Activated CD4-positive, alpha-beta T cell treated with anti-CD3 and anti-CD28 coated beads, Interleukin-2, amount 50 U/mL, for 24 hours (primary cell): ENCODE measurements at places on chromosomes 5 and 9.

- DNase-seq = no peak
Observed at GRCh38 chr9:73183917-73184861, 32.5 kb downstream of the ANXA1 start.

- no peak for DNase-seq
Observed at GRCh38 chr5:123120197-123120596, 31.2 kb downstream of the PRDM6 start.

- no peak for DNase-seq
Observed at GRCh38 chr9:131732636-131733289, 7.1 kb downstream of the RAPGEF1 start.

- DNase-seq = no peak
Observed at GRCh38 chr5:69489246-69489645, 3.3 kb upstream of the OCLN start.

GRCh38 chr5:125152044-125152443 is 405.6 kb upstream of the ZNF608 start:
- no peak for DNase-seq

DNA sequence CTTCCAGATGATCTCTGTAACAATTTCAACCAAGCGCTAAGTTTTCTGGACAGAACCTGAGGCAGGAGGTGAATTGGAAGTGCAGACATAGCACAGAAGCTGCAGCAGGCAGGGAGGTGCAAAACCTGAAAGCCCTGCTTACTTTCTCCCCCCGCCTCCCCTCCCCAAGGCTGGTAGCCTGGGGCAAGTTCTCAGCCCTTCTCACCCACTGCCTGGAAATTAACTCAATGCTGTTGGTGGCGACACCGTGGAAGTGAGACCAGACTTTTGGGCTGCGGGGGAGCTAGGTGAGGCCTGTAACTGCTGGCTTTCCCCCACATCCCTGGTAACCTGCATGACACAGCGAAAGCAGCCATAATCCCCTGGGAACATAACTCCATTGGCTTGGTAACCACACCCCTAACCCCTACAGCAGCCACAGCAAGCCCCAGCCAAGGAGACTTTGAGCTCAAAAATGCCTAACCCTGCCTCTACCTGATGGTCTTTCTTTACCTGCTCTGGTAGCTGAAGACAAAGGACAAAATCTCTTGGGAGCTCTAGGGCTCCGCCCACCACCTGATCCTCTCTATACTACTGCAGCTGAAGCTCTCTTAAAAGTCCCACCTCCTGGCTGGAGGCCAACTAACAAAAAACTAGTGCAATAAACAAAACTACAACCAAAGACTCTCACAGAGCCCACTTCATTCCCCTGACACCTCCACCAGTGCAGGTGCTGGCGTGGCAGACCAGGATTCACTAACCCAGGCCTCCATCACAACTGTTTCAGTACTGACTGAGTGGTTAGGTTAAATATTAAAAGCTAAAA is 11.9 kb upstream of the OR13C8 start:
- DNase-seq = no peak

DNA sequence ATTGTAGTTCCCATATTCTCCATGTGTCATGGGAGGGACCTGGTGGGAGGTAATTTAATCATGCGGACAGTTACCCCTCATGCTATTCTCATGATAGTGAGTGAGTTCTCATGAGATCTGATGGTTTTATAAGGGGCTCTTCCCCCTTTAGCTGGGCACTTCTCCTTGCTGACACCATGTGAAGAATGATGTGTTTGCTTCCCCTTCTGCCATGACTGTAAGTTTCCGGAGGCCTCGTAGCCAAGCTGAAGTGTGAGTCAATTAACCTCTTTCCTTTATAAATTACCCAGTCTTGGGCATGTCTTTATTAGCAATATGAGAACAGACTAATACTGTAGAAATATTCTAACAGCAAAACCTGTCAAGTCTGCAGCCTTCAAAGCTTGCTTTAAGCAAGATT is 293.2 kb downstream of the CTNND2 start:
- DNase-seq = no peak

DNA sequence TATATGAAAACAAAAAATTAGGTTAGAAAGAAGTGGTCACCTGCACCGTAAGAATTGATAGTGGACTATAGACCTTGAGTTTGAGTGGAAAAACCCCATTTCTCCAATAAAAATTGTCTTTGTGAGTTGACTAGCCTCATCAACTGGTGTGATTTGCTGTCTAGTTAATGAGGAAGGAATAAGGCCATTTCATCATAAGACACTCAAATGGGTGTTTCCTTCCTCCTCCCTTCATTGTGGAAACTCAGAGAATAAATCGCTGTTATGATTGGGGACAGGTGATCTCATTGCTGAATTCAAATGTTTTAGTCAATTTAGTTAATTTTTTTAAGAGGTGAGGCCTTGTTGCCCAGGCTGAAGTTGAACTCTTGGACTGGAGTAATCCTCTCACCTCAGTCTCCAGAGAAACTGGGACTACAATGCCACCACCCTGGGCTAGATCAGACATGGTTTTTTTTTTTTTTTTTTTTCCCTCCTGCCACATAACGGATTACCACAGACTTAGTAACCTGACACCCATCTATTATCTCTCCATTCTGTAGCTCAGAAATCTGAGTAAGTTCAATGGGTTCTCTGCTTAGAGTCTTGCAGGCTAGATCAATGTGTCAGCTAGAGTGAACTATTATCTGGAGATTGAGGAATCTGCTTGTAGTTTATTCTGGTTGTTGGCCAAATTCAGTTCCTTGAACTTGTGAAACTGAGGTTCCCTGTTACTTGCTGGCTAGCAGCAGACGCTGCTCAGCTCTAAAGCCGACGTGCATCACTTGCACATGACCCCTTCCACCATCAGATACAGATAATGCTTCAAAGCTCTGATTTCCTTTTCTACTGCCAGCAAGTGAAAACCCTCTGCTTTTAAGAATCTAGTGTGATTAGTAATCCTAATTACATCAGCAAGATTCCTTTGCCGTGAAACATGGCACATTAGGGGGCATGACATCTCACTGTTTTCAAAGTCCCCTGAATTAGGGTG is 663.8 kb upstream of the CDH9 start:
- DNase-seq = no peak

GRCh38 chr9:38065369-38066075 is 3.5 kb downstream of the SHB start:
- DNase-seq = no peak

- no peak for DNase-seq
Observed at GRCh38 chr9:107870927-107871680, 381.5 kb upstream of the KLF4 start.

DNA sequence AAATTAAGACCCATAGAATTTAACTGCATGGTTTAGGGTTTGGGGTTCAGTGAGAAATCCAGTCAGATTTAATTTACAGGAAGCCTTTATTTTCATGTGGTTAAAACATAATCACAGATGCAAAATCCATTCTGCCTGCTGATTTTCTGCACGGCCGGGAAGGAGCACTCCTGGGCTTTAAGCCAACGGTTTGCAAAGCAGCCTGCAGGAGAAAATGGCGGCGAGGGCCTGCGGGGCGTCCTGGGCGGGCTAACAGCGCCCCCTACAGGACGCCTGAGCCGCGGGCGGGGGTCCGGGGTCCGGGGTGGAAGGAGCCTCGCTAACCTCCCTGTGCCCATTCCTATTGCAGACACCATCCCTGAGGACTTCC is 47.6 kb downstream of the THBS4 start:
- no peak for DNase-seq

- DNase-seq = no peak
Observed at GRCh38 chr5:93062548-93062947, 518.5 kb downstream of the NR2F1-AS1 start.

GRCh38 chr9:114035845-114036801 is 42.0 kb downstream of the AMBP start:
- no peak for DNase-seq

DNA sequence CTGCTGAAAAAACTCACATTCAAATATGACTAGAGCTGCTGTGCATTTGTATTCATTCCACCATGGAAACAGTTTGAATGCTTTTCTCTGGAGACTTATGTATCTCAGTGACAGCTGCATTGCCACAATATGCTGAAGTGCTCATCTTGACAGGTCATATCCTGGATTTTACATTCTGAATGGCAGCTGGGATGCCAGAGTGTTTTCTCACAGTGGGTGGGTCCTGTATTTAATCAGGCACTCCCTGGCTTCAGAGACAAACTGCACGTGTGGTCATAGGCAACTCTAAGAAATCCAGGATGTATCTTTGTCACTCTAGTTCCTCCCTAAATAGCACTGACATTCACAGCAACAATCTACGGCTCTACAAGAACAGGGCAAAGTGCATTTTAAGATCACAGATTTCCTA is 75.6 kb downstream of the ST8SIA4 start:
- DNase-seq = no peak

DNA sequence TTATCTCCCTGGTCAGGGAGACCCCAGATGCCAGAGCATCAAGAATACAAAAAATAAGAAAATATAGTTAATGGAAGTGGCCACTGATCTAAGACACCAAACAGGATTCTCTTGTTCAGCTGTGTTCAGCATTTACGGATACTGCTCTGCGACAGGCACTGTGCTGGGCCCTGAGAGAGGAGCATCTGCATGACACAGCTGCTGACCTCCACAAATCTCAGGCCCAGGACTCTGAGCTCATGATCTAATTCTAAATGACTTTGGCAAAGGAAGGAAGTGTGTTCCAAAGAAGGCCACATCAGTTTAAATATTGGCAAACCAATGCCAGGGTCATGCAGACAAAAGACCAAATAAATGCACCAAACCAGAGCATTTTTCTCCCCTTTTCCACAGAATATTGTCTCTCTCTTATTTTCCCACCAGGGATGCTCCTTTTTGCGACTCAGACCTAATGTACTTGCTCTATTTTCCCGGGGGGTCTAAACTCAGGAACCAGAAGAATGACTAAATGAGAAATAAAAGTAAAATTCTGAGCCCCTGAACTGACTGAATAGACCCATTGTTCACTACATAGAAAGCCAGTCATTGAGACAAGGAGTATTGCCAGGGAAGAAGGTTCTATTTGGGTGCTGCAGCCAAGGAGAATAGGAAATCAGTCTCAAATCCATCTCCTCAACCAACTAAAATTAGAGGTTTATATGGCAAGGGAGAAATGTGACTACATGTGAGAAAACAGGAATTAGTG is 1.4 kb upstream of the AGGF1 start:
- no peak for DNase-seq

GRCh38 chr9:135930446-135931345 is 23.4 kb upstream of the CAMSAP1 start:
- no peak for DNase-seq

GRCh38 chr5:14327624-14328023 is 184.5 kb downstream of the TRIO start:
- DNase-seq = no peak

DNA sequence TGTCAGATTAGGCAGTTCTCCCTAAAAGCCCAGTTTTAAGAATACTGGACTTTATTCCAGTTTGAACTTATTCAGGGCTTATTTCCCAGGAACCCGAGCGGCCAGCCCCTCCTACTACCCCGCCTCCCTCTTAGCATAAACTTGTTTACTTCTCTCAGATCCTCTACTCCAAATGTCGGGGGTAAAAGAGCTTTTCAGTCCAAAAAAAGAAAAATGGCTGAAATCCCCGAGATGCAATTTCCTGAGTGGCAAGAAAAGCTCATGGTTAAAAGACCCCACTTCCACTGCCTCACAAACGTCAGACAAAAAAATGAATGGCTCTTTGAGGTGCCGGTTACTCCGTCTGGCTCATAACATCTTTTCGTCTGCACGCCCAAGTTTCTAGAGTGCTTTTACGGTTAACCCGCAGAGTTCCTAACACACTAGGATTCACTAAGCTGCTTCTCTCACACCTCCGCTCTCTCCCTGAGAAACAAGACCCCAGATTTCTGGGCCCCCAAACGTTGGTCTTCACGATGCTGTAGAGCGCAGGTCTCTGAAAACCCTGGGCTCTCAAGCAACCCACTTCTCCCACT is 402 bp downstream of the BRD8 start:
- peak; percentile 3 for DNase-seq

- DNase-seq = peak; percentile 88
Observed at GRCh38 chr5:134845852-134846640, at the start of gene C5orf24. Gene C5orf24 (plus strand): TSS chr5:134845968. CDS start chr5:134854901, 8,933 bp downstream.

DNA sequence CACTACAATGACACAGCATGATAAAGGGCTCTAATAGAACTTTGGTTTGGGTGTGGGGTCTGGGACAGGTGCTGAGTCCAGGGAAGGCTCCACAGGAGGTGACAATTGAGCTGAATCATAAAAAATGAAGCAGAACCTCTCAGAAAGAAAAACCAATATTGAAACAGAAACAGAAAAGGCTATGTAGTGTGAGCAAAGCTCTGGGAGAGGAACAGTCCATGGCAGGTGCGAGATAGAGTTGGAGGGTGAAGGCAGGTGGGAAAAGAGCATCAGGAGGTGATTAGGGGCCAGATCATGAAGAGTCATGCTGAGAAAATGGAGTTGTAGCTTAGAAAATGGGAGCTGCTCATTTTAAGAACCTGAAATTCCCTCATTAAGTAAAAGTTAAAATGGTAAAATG is 164.9 kb downstream of the KCTD16 start:
- no peak for DNase-seq

GRCh38 chr9:96022445-96023051 is 147.1 kb downstream of the ERCC6L2 start:
- no peak for DNase-seq

DNA sequence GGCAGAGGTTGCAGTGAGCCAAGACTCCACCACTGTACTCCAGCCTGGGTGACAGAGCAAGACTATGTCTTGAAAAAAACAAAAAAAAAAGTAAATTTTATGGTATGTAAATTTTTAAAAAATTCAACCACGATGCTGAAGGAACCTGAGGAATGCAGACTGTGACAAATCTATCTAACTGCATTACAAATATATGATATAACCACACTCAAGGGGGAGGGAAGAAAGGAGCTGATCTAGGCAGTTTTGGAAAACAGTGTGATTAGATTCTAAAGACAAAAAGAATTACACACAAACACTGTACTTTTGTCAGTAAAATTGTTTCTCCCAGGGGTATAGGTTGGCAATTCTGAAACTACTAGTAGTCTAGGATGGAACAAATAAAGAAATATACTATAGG is 17.0 kb downstream of the LARS1 start:
- no peak for DNase-seq

- no peak for DNase-seq
Observed at GRCh38 chr9:78939311-78940065, 632.3 kb upstream of the TLE4 start.

DNA sequence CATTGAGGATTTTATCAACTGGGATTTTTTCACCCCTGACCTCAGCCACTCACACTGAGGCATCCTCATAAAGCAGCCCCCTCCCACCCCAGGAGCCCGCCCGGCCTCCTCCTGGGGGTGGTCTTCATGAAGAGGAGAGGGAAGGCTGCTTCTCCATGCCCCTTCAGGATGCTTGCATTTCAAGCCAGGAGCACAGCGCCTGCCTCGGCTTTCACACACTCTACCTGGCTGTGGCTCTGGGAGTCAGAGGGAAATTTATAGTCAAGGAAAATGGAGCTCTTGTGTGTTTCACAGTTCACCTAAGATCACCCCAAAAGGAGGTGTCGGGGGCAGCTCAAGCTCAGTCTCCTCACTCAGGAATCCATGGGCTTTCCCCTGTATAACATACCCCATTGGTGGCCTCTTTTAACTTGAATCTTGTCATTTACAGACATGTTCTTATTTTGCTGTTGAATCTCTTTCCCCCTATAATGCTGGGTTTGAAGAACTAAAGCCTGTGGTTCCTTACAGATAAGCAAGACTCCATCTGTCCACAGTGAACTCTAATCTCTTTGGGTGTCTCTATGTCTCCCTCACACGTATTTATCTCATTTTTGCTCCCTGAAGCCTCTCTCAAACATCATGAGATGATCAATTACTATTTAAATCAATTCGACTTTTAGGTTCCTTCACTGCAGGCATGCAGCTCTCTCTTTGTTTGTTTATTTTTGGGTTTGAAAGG is 22.6 kb upstream of the IQGAP2 start:
- no peak for DNase-seq
